ENCODE measurements at places on chromosomes 5 and 9.

DNA sequence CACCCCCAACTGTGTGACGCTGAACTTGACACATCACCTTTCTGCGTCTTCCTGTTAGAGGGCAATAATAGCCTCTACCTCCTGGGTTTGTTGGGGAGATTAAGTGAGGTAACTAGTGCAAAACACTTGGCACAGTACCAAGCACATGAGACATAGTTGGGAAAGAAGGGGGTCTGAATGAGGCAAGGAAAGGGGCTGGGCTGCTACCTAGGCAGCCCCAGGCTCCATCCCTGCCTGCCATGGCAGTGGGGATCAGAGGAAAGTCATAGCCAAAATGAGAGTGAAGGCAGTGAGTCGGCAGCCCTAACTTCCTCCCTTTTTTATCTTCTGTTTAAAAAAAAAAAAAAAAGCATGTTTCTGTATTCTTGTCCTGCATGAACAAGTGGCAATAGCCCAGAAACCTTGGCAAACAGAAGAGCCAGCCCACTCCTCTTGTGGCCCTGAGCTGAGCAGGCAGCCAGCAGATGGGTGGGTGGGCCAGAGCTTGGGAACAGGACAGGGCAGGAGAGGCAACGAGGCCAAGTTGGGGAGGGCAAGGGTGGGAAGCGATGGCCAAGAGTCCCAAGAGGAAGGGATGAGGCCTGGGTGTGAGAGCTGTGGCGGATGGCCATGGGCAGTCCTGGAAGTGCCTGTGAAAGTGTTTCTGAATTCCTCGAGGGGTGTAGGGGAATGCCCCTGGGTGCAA, 11.4 kb downstream of the CAMK2A start:
- H3K4me3 ChIP-seq, result no peak overlapping the region
- no peak overlapping the region for H3K27ac ChIP-seq
- H3K27me3 ChIP-seq, result peaks cover 9% of the 10 kb centered on the region
- peaks cover 13% of the 10 kb centered on the region for H3K4me1 ChIP-seq

DNA sequence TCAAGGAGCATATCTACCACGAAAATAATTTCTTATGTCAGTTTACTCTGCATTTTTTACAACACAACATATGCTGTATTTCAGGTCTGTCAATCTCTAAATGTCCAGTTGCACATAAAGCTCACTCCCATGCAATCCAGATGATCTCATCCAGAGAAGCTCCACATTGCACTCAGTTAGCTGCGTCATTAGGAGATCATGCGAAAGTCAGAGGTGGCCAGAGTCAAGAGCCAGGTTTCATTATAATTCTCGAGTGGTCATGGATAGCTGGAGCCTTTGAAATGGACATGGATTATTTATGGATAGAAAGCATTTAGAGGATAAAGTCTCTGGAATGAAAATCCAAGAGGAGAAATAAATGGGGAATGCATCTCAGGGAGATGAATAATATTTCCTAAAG, 232.3 kb downstream of the GAS1 start:
- H3K4me1 ChIP-seq, result no peaks in the 10 kb centered on the region
- no peaks in the 10 kb centered on the region for H3K36me3 ChIP-seq
- no peak for DNase-seq
- no peak overlapping the region for H3K27ac ChIP-seq
- no peak overlapping the region for H3K4me3 ChIP-seq

GRCh38 chr9:1055166-1055565, 5.0 kb downstream of the DMRT2 start:
- no peak overlapping the region for H3K4me3 ChIP-seq
- DNase-seq, result no peak
- no peaks in the 10 kb centered on the region for H3K36me3 ChIP-seq
- H3K27ac ChIP-seq, result no peak overlapping the region

DNA sequence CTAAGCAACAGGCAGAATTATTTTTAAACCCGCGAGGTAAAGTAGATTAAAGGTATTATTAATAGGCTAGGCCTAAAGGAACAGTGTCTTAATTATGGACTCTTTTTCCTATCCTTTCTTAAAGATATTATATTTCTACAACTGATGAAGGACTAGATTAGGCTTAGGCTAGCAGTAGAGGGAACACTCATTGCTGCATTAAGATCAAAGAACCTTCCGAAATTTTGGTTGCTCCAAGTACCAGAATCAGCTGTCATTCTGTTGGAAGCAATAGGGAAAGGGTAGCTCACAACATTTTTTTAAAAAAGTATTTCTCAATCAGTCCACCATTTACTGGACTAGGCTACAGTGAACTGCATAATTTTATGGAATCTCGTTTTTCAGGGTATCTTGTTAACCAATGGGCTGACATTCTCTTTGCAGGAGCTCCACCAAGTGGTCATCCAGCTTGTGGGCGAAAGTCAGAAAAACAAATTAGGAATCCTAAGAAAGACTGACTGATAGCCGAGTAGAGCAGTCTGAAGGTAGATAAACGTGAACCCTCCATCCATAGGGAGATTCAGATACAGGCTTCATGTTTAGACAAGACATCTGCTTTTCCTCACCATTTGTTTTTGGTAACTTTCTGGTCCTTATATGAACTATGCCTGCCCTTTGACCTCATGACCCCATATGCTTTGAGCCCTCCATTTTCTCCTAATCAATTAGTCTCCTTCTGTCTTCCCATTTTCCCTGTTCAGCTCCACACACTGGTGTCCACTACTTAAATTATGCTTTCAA, 103.6 kb upstream of the CHD1 start:
- no peak overlapping the region for H3K4me3 ChIP-seq
- DNase-seq, result peak; percentile 47
- no peak overlapping the region for H3K27ac ChIP-seq
- peaks cover 8% of the 10 kb centered on the region for H3K4me1 ChIP-seq
- no peaks in the 10 kb centered on the region for H3K36me3 ChIP-seq
- no peaks in the 10 kb centered on the region for H3K27me3 ChIP-seq

DNA sequence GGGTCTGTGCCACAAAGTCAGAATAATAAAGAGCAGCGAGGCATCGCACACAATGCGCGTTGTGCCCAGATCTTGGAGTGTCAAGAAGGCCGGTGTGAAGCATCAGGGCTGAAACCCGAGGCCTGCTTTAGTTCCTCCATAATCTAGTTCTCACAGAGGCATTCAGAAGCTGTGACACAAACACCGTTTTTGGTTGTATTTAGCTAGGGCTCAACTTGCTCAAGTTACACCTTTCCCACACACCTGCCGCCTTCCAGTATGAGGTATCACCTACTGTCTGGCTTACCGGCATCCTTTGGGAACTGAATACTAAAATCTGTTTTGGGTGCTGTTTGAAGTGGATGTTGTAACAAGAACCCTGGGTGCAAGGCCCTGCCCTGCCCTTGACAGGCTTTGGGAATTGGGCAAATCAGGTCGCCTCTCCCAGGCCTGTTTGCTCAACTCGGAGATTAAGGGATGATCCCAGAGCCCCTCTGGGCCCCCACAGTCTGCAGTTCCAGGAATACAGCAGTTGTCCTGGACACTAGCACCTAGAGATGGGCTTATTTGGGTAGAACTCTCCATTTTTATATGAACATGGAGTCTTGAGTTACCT, 27.0 kb downstream of the SLC25A25 start:
- H3K4me3 ChIP-seq, result no peak overlapping the region
- H3K27ac ChIP-seq, result peak overlapping the region; percentile 95
- H3K27me3 ChIP-seq, result no peaks in the 10 kb centered on the region
- no peaks in the 10 kb centered on the region for H3K36me3 ChIP-seq
- H3K4me1 ChIP-seq, result peaks cover 62% of the 10 kb centered on the region

GRCh38 chr5:75450069-75450468, 61.4 kb downstream of the CERT1 start:
- no peaks in the 10 kb centered on the region for H3K27me3 ChIP-seq
- no peak overlapping the region for H3K27ac ChIP-seq
- H3K4me1 ChIP-seq, result no peaks in the 10 kb centered on the region
- peaks cover 38% of the 10 kb centered on the region for H3K36me3 ChIP-seq
- no peak overlapping the region for H3K4me3 ChIP-seq

DNA sequence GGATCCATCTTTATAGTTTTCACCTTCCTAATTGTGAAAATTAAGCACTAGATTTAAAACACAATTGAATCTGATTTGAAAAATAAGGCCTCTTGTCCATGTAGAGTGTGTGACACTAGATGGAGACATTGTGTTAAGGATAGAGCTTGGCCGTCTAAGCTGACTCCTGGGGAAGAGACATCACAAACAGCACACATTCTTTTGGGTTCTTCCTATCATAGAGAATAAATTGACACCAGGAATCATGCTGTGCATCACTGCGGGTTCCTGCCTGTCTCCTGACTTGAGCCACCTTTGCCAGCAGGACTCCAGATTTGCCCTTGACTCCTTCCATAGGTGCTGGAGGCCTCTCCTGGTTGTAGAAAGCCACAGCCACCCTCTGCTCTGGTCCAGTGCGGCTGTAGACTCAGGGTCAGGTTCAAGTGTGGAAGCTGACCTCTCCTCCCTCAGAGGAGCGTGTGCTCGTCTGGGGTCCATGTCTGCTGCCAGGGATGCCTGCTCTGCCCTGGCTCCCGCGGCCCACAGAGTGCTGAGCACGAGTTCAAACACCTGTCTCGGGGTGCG, 11.2 kb downstream of the ROPN1L start:
- no peaks in the 10 kb centered on the region for H3K36me3 ChIP-seq
- peaks cover 12% of the 10 kb centered on the region for H3K4me1 ChIP-seq
- no peak overlapping the region for H3K4me3 ChIP-seq
- H3K27ac ChIP-seq, result no peak overlapping the region
- peaks cover 6% of the 10 kb centered on the region for H3K27me3 ChIP-seq

DNA sequence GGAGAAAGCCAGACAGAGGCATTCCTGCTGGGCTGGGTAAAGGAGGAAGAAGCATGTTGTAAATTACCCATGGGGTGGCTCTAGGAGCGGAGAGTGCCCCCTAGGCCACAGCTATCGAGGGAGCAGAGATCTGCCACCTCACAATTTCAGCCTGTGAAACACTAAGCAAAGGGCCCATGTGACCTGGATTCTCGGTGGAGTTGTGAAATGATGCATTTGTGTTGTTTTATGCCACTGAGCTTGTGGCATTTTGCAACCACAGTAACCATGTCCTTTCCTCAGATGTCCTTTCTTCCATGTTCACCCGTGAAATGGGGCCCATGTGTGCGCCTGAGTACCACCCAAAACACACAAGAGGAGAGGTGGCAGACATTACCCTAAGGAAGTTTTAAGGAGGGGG, 159.3 kb downstream of the SYK start:
- H3K27me3 ChIP-seq, result no peaks in the 10 kb centered on the region
- no peak overlapping the region for H3K27ac ChIP-seq
- H3K4me3 ChIP-seq, result no peak overlapping the region
- H3K36me3 ChIP-seq, result no peaks in the 10 kb centered on the region

DNA sequence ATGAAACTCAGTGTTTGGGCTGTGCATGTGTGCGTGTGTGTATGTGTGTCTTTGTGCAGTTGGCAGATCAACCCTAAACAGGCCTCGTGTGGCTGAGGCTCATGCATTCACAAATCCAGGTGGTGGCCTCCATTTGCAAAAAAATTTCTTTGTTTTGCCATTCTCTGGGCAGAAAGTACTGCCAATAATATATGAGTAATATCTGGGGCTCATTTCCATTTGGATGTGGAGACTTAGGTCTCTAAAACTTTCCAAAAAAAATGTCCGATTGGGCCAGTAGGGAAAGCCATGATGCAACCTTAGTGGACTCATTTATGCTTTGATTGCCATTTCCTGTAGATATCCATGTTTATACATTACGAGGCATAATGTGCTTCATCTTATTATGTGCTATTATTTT, 77.9 kb upstream of the RPS23 start:
- no peaks in the 10 kb centered on the region for H3K36me3 ChIP-seq
- no peak overlapping the region for H3K27ac ChIP-seq
- no peak for DNase-seq
- peaks cover 48% of the 10 kb centered on the region for H3K4me1 ChIP-seq
- no peak overlapping the region for H3K4me3 ChIP-seq

- DNase-seq, result peak; percentile 45
- H3K4me1 ChIP-seq, result peaks cover 17% of the 10 kb centered on the region
- H3K27ac ChIP-seq, result no peak overlapping the region
- no peak overlapping the region for H3K4me3 ChIP-seq
These were observed 165.6 kb downstream of the YTHDC2 start for GRCh38 chr5:113678924-113679575.

GRCh38 chr9:134984372-134985265, 66.9 kb upstream of the FCN1 start:
- peaks cover 20% of the 10 kb centered on the region for H3K27me3 ChIP-seq
- no peaks in the 10 kb centered on the region for H3K4me1 ChIP-seq
- H3K4me3 ChIP-seq, result no peak overlapping the region
- H3K27ac ChIP-seq, result no peak overlapping the region
- no peaks in the 10 kb centered on the region for H3K36me3 ChIP-seq

DNA sequence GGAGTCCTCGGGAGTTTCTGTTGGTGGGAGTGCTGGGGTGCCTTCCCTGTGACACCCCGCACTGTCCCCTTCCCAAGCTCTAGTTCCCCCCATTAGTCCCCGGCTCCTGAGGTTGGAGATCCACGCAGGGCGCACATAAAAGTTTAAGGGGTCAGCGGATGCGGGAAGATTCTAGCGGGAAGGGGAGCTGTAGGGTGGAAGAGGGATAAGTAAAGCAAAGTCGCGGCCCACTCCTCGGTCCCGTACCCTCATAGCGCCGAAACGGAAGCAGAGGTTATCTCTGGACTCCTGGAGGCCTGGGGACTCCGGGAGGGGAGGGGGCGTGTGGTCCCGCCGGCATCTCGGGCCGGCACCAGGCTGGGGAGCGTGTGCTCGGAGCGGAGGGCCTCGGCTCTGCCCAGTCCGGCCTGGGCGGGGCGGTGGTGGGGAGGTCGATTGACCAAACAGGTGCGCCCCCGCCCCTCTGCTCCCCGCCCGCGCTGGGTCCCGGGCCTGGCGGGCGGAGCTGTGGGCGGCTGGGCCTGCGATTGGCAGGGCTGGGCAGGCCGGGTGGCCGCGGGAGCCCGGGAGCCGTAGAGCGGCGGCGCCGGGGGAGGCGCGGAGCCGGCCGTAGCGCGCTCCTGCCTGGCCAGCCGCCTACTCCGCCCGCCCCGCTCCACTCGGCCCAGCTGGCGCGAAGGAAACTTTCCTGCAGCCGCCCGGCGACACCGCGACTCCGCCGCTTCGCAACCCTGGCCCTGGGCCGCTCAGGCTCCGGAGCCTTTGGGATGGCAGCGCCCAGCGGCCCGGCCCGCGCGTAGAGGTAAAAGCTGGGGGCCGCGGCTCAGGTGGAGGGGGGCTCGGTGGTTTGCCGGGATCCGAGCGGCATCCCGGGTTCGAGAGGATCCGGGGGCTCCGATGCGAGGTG, 52.2 kb upstream of the DAB2IP start:
- H3K27ac ChIP-seq, result no peak overlapping the region
- peak overlapping the region; percentile 84 for H3K4me3 ChIP-seq
- peaks cover 26% of the 10 kb centered on the region for H3K4me1 ChIP-seq
- H3K36me3 ChIP-seq, result peaks cover 2% of the 10 kb centered on the region

DNA sequence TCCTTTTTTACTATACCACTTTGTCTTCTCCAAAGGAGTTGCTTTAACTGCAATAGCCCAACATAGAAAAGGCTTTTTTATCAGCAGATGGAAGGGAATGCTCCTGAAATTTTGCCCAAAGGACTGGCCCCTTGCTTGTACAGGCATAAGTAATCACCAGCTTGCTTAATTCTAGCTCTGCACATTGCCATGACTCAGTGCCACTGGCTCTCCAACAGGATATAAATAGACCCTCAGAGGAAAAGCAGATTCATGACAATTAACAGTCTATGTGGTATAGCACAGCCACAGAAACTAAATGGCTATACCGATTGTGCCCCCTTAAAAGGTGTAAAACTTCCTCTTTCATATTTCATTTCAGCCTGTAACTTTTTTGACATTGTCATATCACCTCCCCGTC, 227.0 kb downstream of the ZNF608 start:
- H3K27ac ChIP-seq, result peak overlapping the region; percentile 30
- H3K4me3 ChIP-seq, result no peak overlapping the region
- H3K4me1 ChIP-seq, result peaks cover 31% of the 10 kb centered on the region
- DNase-seq, result no peak

- H3K4me1 ChIP-seq, result no peaks in the 10 kb centered on the region
- H3K27me3 ChIP-seq, result peaks cover 2% of the 10 kb centered on the region
- no peak overlapping the region for H3K27ac ChIP-seq
- H3K36me3 ChIP-seq, result no peaks in the 10 kb centered on the region
- no peak overlapping the region for H3K4me3 ChIP-seq
These were observed 54.8 kb upstream of the PCSK1 start for GRCh38 chr5:96487859-96488258.

Measured in neural crest cell (in vitro differentiated cells).